HEK293T (cell line): ENCODE measurements at places on chromosomes 7 and 10.

GRCh38 chr10:86712317-86712707 lies 44.0 kb downstream of the LDB3 start:
- DNase-seq = no peak

GRCh38 chr7:90025771-90026170 lies 128.5 kb upstream of the STEAP1 start:
- no peak for DNase-seq

DNA sequence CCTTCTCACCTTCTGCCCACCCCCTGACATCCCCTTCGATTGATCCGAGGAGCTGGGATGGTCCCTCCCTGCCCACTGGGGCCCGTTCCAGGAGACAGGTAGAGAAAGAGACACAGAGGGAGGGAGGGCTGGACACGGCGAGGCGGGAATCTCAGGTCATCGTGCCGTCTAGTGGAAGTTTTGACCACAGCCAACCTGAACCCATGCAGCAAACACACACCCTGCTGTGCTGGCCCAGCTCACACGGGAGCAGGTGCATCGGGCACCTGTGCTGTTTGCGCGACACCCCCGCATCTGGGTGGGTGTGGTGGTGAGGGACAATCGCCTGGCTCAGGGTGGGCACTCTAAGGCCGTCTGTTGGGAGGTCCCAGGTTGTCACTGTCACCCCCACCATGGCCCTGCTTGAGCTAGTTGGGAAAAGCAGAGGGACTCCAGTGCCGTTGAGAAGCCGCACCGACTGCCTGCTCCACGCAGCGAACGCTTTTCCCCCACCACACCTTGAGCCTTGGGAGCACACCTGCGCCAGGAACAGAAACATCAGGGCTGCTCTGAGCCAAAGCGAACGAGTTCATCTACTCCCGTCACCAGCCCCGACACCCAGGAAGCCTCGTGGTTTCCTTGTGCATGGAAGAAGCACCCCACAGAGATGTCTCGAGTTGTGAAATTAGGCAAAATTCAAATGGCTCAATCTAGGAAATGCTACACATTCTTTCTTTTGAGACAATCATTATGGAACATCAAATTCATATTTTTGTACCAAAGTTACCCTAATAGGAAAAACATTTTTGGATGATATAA lies 285.8 kb downstream of the DNAJB6 start:
- DNase-seq = no peak

DNA sequence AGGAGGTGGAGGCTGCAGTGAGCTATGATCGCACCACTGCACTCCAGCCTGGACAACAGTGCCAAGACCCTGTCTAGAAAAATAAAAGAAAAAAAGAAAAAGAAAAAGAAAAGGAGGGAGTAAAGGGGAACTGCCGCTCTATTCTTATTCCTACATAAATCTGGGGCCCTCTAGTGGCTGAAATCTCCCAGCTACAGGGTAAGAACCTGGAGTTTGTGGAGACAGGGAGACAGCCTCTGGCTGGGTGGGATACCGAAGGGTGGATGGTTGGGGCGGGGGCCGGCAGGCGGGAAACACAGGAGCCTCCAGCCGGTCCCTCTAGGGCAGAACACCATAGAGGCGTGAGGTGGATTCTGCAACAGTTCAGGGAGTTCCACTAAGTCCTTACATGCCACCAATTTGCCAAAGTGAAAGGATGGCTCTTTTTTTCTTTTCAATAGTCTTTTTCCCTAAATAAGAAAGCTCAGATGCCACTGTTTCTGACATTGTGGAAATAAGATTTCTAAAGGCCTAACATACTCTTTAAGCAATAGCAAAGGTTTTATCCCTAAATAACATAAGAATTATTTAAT lies 117.3 kb downstream of the SVIL start:
- DNase-seq = peak; percentile 42

- no peak for DNase-seq
Observed at GRCh38 chr10:105714728-105715127, 1073.6 kb downstream of the SORCS3 start.

GRCh38 chr7:20713792-20714191 lies 72.9 kb downstream of the SP8 start:
- DNase-seq = no peak

DNA sequence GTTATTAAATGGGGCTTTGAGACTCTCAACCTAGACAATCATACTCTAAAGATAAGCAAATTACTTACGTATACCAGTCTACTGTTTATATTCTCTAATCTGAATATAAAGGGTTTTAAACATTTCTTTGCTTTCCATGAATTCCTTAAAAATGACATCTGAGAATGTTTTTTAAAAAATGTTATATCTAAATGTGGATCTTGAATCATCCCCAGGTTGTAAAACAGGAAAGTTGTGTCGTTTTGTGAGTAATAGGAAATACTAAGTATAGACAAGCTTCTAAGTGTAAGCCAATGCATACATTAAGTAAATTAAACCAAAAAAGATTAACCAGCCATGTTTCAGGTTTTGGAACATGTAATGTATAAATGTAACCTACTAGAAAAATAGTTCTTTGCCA lies 26.8 kb downstream of the ADD3 start:
- no peak for DNase-seq

GRCh38 chr7:30181736-30182522 lies 47.1 kb downstream of the MTURN start:
- no peak for DNase-seq

DNA sequence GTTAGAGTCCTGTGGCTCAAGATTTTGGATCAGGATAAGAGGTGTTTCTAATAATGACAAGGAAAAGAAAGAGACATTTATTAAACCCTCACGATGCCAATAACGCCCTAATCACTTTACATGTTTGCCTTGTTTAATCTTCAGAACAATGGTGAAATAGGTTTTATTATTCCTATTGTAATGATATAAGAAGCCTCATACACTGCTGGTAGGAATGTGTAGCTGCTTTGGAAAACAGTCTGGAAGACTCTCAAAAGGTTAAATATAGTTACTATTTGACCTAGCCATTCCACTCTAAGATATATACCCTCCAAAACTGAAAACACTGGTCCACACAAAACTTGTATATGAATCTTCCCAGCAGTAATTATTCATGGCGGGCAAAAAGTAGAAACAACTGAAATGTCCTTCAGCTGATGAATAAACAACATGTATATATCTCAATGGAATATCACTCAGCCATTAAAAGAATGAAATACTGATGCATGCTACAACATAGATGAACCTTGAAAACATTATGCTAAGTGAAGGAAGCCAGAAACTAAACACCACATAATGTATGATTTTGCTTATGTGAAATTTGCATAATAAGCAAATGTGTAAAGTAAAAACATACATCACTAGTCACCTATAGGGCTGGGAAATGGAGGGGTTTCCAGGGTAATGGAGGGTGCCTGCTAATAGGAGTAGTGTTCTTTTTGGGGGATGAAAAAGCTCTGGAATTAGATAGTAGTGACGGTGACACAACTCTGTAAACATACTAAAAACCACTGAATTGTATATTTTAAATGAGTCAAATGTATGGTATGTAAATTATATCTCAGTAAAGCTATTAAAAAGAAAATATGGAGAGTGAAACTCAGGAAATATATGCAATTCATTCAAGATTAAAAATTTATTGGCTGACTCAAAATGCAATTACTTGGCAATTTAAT lies 76.9 kb upstream of the ANK3 start:
- no peak for DNase-seq

DNA sequence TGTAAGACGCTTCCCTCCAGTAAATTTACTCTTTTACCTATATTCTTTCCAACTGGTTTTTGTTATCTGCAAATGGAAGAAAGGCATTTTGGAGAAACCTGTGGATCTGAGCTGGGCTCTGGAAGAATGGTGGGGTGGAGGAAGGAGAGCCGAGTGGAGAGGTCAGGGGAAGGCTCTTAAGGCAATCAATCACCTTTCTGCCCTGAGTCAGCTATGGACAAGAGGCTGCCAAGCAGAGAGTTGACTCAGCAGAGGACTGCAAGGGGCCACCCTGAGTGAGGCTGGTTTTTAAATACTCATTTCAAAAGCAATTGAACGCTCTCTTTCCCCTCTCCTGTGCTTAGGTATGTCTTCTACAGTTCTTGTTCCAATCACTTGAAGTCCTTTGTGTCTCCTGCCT lies 81.8 kb downstream of the SPAG6 start:
- peak; percentile 27 for DNase-seq

- DNase-seq = no peak
Observed at GRCh38 chr7:55016061-55016745, 2.6 kb upstream of the EGFR start.

DNA sequence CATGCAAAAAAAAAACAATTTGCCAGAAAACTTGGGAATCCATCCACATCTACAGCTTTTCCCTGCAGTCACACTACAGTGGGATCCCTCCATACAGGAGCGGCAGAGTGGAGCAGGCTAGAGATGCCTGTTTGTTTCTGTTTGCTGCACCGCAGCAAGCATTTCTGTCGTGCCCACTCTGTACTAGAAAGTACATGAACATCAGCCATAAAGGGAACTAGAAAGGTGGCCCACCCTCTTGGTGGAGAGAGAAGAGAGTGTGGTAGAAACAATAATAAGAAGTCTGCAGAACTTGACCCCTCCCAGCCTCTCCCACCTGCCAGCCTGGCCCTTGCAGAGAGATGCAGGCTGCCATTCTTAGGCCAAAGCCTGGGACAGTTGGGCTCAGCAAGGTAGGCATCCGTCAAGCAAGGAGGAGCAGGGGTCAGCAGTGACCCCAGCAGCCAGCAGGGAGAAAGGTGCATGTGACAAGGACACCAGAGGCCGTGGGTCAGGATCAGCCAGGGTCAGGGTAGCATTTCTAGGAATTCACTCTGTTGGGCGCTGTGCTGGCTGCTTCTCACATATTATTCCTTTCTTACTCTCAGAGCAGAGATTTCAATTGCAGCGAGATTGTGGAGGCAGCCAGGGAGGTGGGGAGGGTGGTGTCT lies 171.8 kb downstream of the EGFR start:
- no peak for DNase-seq

DNA sequence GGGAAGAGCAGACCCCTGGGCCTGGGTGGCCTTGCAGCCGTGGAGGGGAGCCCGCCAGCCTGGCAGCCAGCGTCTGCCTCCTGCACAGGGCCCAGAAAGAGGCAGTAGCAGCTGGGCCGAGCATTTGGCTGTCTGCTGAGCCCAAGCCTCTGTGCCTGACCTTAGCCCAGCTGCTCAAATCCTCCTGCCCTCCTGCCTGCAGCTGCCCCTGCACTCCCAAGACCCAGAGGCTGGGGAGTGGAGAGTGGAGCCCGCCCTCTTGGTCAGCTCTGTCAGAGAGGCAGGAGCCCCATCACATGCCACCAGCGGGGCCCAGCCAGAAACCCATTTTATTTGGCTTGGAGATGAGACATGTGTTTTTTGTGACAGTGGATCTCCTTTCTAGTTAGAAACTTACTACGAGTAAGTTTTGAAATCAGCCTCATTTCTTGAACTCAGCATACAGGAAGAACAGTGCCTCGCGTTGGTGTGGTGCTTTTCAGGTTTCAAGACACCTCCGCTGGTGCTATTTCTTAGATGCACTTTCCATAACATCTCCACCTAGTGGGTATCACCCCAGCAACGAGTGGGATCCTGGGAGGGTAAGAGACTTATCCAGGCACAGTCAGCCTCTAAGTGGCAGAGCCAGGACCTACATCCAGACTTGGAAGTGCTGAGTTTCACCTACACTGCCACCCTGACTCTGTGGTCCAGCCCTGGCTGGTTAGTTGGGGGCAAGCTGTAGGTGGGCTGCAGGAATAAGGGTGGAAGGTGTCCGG lies 477.1 kb downstream of the RPS24 start:
- no peak for DNase-seq

GRCh38 chr7:16889851-16890415 lies 8.2 kb upstream of the AGR3 start:
- no peak for DNase-seq

DNA sequence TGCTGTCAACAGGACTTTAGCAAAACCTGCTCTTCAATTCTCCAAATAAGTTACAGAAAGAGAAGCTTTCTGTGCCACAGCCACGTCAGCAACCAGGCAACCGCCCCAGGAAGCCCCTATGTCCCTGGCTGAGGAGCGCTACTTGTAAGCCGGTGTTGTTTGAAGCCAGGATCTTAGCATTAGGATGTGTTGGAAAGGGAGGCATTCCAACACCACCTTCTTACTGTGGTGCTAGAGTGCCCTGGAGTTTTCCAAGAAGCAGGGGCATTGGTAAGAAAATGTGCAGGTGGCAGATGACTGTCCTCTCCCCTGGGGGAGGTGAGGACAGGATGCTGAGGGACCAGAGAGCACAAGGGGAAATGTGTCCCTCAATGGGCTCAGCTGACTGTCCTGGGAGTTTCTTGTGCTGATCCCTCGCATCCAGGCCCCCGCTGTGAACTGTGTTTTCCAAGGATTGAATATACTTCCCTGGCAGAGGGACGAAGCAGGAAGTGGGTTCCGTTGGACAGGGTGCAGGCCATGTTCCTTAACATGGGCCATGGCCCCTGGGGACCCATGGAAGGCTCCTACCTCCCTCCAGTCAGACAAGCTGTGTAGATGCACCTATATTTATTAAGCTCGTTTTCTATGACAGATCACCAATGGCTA lies 139.6 kb upstream of the GDF10 start:
- no peak for DNase-seq

- DNase-seq = no peak
Observed at GRCh38 chr7:11935905-11936304, 103.9 kb upstream of the THSD7A start.

GRCh38 chr10:14487488-14487883 lies 156.8 kb upstream of the FRMD4A start:
- DNase-seq = no peak

- no peak for DNase-seq
Observed at GRCh38 chr10:26310361-26310760, 93.8 kb downstream of the GAD2 start.

DNA sequence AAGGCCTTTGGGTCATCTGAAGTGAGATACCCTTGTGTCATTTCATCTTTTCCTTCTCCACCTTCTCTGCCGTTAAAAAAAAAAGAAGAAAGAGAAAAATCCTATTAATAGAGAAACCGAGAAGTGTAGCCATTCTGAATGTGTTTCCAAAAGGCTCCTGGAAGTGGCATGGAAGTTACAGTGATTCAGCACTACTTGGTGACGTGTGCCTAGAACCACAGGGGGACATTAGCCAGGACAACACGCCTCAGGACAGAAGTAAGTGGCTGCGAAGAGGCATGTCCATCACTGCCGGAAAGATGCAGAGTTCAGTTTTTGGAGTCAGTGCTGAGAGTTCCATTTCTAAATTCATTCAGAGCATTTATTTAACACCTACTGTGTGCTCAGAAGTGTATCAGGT lies 6.3 kb downstream of the HTRA1 start:
- no peak for DNase-seq

DNA sequence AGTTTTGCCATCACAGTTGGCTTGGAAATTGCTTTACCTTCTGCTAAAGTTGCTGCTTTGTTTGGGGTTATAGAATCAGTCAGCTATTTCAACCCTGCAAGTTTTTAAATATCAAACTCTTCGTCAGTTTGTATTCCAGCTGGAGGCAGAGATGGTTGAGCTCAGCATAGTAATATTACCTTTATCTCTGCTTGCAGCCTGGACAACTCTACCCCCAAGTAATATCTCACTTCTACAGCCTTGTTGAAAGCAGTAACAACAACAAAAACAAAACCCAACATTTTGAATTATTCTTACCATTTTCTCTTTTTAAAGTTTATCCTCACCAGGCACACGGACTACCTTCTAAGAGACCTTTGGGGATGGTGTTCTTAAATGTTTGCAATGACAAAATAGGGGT lies 239.1 kb upstream of the PHF14 start:
- no peak for DNase-seq
